Stimulated activated CD4-positive, alpha-beta T cell treated with anti-CD3 and anti-CD28 coated beads, Interleukin-1b, Interleukin-23, amount 100 ng/mL, for 48 hours (primary cell): ENCODE measurements at places on chromosomes 5 and 9.

DNA sequence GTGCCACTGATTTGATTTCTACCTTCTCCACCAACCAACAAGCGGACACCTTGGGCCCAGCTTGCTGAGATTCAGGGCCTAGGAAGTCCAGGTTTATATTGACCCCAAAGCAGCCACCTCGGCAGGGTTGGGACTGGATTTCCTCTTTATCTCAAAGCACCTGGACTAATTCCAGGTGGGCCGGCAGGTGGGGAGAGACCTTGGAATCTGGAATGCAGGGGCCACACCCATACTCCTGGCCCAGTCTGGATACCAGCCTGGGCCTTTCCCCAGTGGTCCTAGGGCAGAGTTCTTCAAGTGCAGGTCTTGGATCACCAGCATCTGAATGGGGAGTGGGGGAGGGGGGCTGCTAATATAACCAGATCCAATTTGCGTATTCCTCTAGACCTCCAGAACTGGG lies 93.1 kb downstream of the PCDH1 start:
- no peak for DNase-seq

DNA sequence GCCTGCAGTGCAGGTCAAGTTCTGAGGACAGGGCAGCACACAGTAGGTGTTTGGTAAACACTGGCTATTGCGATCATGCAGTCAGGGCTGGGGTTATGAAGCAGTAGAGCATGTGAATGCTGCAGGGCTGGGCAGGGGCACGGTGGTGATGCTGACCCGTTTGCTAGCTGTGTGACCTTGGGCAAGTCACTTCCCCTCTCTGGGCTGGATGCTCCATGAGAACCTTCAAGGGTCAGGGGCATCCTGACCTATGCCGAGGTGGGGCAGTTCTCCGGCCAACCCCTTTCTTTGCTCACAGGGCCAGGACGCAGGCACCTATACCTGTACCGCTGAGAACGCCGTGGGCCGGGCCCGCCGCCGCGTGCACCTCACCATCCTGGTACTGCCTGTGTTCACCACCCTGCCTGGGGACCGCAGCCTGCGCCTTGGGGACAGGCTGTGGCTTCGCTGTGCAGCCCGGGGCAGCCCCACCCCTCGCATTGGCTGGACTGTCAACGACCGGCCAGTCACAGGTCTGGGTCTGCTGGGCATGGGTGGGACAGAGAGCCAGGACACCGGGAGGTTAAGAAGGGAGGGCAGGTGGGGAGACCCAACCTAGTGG lies 39.0 kb upstream of the ASS1 start:
- DNase-seq, result no peak

GRCh38 chr5:39476843-39477220 lies 52.1 kb upstream of the DAB2 start:
- DNase-seq, result no peak

- DNase-seq, result no peak
Measured at GRCh38 chr9:130276121-130276520, 10.6 kb downstream of the HMCN2 start.

DNA sequence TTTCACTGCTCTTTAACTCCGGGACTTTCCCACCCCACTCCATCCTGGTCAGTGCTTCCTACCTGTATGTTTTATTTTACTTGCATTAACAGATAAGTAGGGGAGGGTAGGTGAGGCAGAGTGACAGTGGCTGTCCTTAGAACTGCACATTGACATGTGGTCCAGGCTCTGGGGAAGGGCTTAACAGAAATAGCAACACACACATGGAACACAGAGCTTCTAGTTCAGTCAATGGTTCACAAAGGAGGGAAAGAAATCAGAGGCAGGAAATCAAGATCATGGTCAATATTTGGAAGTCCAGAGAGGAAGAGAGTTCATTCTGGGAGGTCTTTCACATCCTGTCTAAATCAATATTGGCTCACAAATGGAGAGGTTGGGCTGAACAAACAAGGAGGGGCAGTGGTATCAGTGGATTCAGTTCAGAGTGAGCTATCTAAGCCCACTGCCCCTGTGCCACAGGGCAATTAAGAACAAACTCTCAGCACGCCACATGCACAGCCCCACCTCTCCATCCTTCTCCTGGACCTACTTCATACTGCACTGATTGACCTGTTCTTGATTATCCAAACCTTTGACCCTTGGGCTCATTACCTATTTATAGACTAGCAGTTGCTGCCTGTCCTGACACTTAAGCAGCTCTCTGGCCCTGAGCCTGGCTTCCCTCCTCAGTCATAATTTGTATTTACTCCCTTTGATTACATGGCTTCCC lies 6.2 kb upstream of the VPS13A start:
- DNase-seq, result no peak

GRCh38 chr9:78304357-78304756 lies 7.4 kb downstream of the PSAT1 start:
- no peak for DNase-seq

DNA sequence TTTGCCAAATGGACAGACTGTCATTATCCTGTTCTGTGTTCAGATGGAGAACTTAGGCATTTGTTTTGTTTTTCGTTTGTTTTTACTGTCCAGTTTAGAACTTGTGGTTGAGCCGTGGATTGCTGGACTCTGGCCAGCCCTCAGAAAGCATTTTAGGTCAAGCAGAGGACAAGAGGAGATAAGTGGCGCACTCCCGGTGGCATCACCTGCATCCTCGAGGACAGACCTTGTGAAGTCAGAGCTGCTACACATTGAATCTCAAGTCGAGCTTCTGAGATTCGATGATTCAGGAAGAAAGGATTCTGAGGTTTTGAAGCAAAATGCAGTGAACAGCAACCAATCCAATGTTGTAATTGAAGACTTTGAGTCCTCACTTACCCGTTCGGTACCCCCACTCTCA lies 8.9 kb downstream of the MTRR start:
- no peak for DNase-seq

DNA sequence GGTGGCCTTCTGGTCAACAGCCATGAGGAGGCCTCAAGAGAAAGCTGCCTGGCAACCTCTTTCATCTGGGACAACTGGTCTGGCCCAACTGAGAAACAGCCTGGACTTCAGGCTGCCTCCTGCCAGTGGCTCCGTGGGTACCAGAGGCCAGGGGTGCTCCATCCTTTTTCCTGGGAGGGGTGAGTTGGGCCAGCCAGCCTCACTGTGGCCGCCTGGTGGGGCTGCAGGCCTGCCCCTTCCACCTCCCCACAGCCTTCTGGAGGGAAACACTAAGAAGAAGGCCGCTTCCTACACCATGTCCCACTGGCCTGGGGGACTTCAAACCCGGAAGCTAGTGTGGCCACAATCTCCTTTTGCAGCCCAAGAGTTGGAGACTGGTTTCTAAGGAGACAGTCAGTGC lies 13.8 kb upstream of the NKD2 start:
- no peak for DNase-seq

DNA sequence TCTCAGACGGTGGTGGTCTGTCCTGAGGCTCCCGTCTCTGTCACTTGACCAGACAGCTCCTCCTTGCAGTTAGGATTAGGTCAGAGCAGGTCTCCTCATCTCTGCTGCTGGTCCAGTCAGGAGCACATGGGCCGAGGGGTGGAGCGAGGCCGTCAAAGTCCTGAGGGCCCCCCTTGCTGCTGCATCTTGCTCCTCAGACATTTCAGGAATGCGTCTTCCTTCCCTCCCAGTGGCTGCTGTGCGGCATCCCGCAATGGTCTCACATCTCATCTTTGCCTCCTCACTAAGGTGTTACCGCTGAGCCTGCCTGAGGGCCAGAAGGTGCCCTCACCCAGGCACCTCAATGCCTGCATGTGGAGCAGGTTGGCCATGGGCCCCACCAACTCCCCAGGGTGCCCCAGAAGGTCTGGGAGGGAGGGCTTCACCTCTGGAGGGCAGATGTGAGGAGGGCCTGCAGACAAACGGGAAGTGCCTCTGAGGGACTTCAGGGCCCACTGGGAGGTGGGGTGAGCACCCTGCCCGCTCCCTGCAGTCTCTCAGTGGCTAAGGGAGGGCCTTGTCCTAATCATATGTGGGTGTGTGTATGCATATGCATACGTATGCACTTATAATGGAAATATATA lies 137.7 kb upstream of the LMX1B start:
- DNase-seq, result no peak

GRCh38 chr5:125575891-125576505 lies 829.6 kb upstream of the ZNF608 start:
- no peak for DNase-seq

- no peak for DNase-seq
Measured at GRCh38 chr5:112681481-112681908, 56.2 kb upstream of the APC start.

GRCh38 chr9:96883922-96884321 lies 29.6 kb upstream of the ZNF782 start:
- no peak for DNase-seq
